Stimulated activated CD4-positive, alpha-beta T cell treated with anti-CD3 and anti-CD28 coated beads, Interleukin-15, amount 100 ng/mL, for 24 hours (primary cell): ENCODE measurements at places on chromosomes 2 and 18.

DNA sequence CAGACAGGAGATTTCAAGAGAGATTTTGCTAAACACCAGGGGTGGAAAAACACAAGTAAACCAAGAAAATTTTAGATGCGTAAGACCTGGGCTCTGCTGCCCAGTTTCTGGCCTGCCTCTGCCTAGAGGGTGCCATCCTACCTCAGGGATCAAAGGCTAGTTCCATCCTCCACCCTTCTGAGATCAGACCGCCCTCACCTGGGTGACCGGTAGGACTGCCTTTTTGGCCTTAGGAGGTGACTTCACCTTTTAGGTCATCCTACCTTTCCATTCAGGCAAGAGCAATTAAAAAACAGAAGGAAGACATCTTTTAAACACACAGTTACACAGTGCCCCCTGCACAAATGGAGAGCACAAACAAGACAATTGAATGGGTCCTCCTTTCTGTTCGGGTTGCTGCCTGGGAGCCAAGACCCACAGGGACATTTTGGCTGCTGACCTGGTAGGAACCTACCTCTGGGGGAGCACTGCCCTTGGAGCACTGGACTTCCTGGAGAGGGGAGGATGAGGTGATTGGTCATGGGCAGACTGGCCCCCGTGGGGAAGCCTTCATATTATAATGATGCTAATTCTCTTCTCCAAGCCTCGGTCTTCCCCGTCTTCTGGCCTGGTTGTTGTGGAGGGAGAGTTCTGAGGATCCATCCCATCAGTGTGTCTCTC is 3.1 kb downstream of the PSD4 start:
- DNase-seq, result no peak

DNA sequence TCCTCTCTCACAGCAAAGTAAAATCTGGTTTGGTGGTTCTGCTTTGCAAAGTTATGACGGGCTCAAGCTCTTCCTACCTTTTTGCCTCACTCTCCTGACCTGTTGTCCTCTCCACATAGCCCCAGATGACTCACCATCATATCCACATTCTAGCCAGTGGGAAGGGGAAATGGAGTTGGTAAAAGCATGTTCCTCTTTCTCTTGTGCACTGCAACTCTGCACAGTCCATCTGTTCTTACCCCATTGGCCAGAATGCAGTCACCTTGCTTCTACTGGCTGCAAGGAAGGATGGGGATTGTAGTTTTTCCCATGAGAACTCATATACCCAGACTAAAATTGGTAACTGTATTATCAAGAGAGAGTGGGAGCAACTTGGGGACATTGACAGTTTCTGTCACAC is 50.4 kb upstream of the SMIM21 start:
- DNase-seq, result no peak

- DNase-seq, result no peak
Observed at GRCh38 chr2:159218389-159218788, 68.1 kb downstream of the WDSUB1 start.

- no peak for DNase-seq
Observed at GRCh38 chr18:54737986-54738385, 90.3 kb upstream of the RAB27B start.

- peak; percentile 12 for DNase-seq
Observed at GRCh38 chr2:168494190-168494711, 38.2 kb downstream of the CERS6 start.

GRCh38 chr18:60649107-60649506 is 276.5 kb upstream of the MC4R start:
- no peak for DNase-seq
